ENCODE measurements at places on chromosomes 13 and 19.
A peak's percentile ranks its signal among the peaks of the same experiment; 100 is the strongest.

GRCh38 chr13:24858953-24859352 lies 95.0 kb downstream of the RNF17 start:
- no peak for DNase-seq

DNA sequence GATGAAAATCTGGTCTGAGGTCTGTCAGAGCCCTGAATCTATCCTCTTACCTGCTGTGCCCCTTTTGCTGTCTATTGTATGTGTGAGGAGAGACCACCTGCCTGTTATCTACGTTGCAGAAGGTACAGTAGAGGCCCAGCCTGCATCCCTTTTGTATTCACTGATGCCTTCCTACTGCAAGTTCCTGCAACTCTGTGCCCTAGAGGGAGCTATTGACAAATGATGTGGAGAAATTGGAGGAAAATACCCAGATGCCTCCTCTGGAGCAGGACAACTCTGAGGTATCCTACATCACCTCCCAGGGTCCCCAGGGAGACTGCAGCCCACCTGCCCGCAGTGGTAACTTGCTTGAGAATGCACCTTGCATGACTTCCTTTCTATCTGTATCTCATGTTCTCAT lies 33.7 kb downstream of the SIAH3 start:
- DNase-seq: peak; percentile 58

- DNase-seq: no peak
Observed at GRCh38 chr13:87093399-87093798, 577.8 kb upstream of the SLITRK5 start.

DNA sequence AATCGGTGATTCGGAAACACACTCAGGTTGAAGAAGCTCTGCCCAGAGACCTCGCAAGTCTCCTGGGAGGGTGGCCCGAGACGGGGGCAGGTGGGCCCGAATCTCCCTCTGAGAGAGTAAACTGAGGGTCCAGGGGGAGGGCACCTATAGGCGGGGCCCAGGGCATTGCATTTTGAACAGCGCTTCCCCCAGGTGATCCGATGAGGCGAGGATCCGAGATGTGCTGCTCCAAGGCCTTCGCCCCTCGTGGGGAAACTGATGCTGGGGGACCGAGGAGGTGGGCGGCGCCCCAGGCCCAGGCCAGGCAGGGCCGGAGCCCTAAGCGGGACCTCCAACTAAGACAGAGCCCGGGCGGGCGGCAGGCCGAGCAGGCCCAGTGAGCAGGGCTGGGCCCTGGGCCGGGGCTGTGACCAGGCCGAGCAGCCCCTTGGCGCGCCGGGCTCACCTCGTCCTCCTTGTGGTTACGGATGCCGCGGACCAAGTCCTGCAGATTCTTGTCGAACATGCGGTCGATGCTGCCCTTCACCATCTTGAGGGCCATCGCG lies 500 bp downstream of the AP3D1 start:
- DNase-seq: peak; percentile 30

GRCh38 chr19:15428956-15429824 lies 10.4 kb upstream of the AKAP8L start:
- no peak for DNase-seq

- no peak for DNase-seq
Observed at GRCh38 chr13:34139660-34140227, 321.8 kb downstream of the RFC3 start.

DNA sequence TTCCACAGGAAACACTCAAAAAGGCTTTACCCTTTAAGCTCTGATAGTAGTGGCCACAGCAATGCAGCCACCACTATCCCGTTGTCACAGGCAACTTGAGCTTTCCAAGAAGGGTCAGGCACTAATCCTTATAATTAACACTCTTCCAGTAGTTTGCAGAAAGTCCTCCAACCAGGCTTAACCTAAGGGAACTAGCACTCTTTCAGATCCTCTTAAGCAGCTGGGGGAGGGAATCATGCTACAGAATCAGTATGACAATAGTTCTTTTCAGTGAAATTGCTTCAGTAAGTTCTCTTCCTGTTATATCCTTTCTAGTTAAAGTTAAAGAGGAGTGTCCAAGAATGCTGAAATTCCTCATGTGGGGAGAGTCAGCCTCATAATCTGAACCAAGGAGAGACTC lies 82.2 kb downstream of the TNFSF11 start:
- peak; percentile 84 for DNase-seq

DNA sequence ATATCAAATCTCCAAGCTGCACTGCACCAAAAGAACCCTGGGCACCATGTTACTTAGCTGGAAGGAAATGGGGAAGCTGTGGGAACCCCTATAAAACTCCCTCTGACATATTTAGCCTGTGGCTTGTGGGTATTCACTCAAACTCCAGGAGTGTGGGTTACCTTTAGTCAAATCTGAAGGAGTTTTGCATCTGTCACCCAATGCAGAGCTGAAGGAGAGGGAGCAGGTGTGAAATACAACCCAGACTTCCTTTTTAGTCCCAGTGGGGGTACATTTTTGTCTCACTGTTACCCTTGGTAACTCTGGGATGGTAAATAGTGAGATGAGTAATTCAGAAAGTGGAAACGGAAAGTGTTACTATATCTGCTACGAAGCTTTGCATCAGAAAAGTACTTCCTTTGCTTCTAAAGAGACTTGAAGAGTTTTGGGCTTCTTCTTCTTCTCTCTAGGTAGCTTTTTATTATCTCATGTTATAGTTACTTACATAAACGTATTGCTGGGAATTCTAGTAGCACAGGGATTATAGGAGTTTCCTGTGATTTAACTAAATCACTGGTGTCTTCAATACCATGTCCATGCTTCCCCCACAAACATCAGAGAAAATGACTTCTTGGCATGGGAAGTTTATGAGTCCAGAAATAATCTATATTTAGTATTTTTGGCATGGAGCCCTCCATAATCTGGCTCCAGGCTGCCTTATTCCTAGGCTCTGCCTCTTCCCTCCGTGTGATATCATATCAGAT lies 105.9 kb downstream of the AKAP11 start:
- peak; percentile 87 for DNase-seq

DNA sequence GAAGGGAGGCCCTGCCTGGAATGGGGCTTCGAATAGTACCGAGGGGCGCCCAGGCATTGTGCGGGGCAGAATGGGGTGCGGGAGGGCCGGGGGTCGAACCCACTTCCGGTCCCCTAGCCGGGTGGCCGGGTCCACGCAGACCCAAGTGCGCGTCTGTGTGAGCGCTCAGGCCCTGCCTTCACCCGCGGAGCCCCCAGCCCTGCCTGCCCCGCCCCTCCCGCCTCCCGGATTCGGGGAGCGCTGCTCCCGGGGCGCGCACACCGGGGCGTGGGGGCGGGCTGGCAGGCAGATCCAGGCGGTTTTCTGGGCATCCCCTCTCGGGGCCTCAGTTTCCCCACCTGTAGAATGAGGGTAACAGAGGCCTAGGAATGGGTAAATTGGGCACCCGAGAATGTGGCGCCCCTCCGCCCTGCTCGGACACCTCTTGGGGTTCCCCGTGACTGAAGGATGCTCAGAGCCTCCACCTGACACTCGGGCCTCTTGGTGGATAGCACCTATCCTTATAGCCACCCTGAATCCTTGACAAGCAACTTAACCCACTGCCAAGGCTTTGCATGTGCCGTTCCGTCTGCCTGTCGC lies 682 bp downstream of the PIK3R2 start:
- DNase-seq: no peak

DNA sequence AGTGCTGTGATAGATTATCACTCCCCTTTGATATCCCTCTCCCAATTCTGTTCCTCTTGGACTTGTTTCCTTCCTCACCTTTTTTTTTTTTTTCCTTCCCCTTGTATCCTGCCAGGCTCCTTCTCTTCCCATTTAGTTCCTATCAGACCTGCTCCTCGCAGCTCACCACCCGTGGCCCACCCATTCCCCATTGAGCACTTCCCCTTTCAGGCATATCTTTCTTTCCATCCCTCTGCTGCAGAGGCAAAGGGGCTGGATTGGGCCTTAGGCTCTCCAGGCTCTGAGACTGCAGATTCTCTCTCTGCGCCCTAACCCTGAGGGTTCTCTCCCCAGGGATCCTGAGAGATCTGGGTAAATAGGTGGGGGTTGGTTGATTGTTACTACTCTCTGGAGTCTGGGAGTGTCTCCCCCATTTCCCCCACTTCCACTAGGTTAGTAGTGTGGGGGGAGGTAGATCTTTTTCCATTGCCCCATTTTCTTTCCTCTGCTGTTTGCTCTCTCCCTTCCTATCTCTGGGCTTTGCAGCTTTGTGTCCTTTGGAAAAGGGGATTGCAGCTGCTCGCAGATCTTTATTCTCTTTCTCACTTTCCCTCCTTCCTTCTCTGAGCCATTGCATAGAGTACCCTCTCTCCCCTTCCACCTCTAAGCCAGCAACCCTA lies 2.3 kb downstream of the ARHGAP35 start:
- peak; percentile 61 for DNase-seq

DNA sequence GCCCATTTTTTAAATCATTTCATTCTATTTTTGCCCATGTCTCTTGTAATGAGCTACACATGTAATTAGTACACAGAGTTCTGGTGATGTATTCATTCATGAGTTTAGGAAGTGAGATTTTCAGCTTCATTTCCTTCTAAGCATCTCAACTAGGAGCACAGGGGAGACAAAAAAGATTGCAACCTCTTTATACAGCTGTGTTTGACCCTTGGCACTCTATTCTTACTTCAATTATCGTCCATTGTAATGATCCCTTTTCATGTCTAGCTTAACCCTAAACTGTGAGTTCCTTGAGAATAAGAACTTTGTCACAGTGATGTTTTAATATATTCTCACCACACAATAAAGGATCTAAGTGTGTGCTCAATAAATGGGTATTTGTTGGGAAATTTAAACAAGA lies 67.1 kb downstream of the GPC6 start:
- DNase-seq: no peak

DNA sequence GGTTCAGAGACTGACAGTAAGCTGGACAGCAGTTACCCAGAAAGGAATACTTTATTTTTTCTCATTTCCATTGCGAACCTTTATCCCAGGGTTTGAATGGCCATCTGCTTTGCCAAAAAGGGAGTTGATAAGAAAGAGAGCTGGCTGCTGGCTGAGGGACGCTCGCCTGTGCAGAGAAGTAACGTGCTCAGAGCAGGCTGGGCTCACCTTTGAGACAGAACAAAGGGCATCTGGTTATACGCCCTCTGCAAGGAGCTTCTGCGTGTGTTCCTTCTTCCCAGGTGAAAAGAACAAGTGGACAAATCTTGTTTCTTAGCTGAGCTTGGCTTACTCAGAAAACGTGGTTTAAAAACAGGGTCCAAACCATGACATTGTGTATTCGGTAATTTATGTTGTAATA lies 47.4 kb downstream of the EFNB2 start:
- DNase-seq: no peak

GRCh38 chr19:13872695-13873389 lies 4.1 kb upstream of the NANOS3 start:
- DNase-seq: peak; percentile 89

- DNase-seq: peak; percentile 74
Observed at GRCh38 chr13:98141509-98142379, 1.1 kb upstream of the FARP1 start.

DNA sequence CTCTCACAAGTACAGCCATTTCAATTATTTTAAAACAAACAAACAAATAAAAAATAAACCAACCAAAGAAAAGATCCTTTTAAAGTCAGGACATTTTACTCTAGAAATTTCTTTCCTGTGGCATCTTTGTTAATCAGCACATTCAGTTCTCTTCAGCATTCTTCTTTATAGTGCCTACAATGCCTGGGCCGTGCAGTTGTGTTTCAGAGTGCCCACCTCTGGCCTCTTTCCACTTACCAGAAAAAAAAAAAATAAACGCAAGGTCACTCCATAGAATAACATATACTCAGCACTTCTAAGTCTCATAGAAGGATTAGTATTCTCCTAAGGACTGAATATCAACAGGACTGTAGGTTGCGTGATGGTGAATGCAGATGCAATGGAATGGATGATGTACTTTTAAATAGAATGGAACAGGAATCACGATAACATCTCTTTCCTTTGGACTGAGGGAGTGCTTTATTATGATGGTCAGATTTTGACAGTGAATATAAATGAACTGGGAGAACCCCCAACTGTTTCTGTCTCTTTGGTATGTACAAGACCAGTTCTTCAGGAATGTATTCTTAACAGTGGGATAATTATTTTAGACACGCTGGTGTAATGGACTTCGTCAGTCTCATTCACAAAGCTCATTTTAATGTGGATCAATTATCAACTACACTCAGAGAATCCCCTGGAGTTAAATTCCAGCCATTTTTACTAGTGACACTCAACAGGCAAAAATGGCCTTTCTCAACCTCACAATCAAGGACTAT lies 125.0 kb upstream of the NBEA start:
- no peak for DNase-seq
